ENCODE measurements at places on chromosomes 12 and 14. TPM values are rescaled to one million over a fixed set of nuclear protein-coding genes. Genes with fewer than 3 reads are reported as not detected.

Gene WNT5B
- 0.53 TPM for total RNA-seq

GRCh38 chr14:95327558-95328374 lies 8.1 kb upstream of the CLMN start:
- H3K27ac ChIP-seq, result no peak overlapping the region
- DNase-seq, result no peak
- no peak overlapping the region for H3K4me3 ChIP-seq
- H3K4me1 ChIP-seq, result no peaks in the 10 kb centered on the region

- no peak overlapping the region for H3K4me3 ChIP-seq
- no peak for DNase-seq
- H3K27me3 ChIP-seq, result no peaks in the 10 kb centered on the region
- H3K4me1 ChIP-seq, result peaks cover 6% of the 10 kb centered on the region
- H3K27ac ChIP-seq, result no peak overlapping the region
Measured at GRCh38 chr12:65200007-65200665, 30.8 kb downstream of the LEMD3 start.

DNA sequence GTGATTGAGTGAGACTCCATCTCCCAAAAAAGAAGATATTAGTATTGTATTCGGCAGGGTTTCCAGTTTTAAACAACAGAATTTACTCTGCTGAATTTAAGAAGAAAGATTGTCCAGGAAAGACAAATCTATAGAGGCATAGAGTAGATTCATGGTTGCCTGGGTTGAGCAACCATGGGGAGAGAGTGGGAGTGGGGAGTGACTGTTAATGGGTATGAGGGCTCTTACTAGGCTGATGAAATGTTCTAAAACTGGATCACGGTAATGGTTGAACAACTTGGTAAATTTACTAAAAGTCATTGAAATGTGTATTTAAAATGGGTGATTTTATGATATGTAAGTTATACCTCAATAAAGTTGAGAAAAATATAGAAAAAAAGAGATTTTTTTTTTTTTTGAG lies 13.9 kb upstream of the C12orf76 start:
- H3K4me3 ChIP-seq, result no peak overlapping the region
- H3K27ac ChIP-seq, result no peak overlapping the region
- no peaks in the 10 kb centered on the region for H3K4me1 ChIP-seq
- H3K36me3 ChIP-seq, result no peaks in the 10 kb centered on the region

DNA sequence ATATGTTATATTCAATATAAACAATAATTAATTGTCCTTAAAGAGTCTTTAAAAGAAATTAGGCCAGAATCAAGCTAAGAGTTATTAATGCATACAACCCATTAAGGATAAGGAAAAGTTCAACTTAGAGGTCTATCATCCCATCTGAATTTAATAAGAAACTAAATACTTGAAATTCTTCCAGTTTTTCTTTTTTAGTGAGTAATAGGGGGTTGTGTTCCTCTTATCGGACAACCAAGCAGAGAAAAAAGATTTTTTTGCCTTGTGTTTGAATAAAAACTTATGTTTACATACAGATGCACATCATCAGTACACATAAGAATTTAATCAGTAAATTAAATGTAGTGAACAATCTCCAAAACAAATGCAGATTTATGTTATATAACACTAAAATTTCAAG lies 32.5 kb downstream of the PAWR start:
- no peak for DNase-seq
- no peaks in the 10 kb centered on the region for H3K27me3 ChIP-seq
- H3K27ac ChIP-seq, result no peak overlapping the region

- no peaks in the 10 kb centered on the region for H3K27me3 ChIP-seq
- H3K4me1 ChIP-seq, result no peaks in the 10 kb centered on the region
- H3K36me3 ChIP-seq, result no peaks in the 10 kb centered on the region
- DNase-seq, result no peak
- H3K4me3 ChIP-seq, result no peak overlapping the region
- H3K27ac ChIP-seq, result no peak overlapping the region
Measured at GRCh38 chr12:83143950-83144349, 457.2 kb downstream of the TMTC2 start.
